Stimulated activated CD8-positive, alpha-beta memory T cell treated with anti-CD3 and anti-CD28 coated beads, Interleukin-2, amount 100 ng/mL, for 48 hours (primary cell): ENCODE measurements at places on chromosomes 1 and 21.

DNA sequence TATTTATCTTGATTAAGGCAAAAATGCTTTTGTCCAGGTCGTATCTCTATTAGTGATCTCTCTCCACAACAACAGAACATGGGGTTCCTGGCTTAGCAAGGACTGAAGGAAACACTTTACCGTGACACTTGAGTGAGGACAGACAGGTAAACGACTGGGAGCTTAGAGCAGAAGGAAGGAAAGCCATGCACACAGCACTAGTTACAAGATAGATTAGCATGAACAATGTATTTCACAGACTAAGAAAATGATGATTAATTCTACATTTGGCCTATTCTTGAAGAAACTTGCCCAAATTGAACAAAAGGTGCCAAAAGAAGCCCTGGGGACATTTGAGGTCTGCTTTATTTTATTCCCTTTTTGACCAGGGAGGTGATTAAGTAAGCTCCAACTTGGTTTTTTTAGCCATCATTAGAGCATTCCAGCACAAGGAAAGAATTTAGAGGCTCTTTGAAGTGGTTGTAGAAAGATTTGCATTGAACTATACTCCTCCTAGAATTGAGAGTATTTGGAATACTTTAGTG is 248.5 kb downstream of the USP25 start:
- no peak for DNase-seq

DNA sequence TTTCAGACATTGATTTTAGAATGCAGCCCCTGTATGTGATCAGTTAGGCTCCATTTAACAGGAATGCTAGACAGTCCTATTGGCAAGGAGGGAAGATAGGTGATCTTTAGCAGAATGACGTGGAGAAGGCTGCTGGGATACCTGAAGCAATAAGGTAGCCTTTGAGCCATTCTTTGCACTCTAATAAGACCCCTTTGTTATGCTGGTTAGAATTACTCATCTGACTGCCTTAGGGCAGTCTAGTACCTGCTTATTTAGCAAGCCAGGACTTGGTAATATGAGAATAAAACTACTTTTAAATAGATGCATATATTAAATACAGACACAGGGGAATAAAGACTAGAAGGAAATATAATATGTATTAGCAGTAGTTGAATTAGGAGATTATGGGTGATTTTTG is 29.1 kb downstream of the NGF start:
- DNase-seq: no peak

DNA sequence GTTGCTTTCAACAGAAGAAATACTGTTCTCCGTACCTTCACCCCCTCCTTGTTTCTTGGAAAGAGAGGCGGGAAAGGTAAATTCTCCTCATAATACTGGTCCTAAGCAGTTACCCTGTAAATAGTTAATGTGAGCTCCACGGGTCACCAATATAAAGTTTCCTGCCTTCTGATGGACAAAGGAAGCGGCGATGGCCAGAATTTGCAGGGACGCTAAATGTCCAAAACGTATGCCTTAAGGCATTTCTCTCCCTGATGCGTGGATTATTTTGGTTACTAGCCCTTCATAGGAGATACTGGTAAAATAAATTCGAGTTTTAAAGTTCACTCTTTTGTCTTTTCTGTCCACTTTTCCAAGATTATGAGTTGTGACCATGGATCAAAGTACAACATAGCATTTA is 898 bp upstream of the PTGS2 start:
- no peak for DNase-seq

- no peak for DNase-seq
These were observed 121.2 kb upstream of the KIAA0040 start for GRCh38 chr1:175313672-175314225.

- no peak for DNase-seq
These were observed 24.8 kb upstream of the AVPR1B start for GRCh38 chr1:206142011-206142410.
